SW 1271 (cell line): ENCODE measurements at places on chromosomes 16 and 17.
A peak's percentile ranks its signal among the peaks of the same experiment; 100 is the strongest.

- no peak for DNase-seq
Observed at GRCh38 chr16:17691106-17691898, 220.5 kb upstream of the XYLT1 start.

DNA sequence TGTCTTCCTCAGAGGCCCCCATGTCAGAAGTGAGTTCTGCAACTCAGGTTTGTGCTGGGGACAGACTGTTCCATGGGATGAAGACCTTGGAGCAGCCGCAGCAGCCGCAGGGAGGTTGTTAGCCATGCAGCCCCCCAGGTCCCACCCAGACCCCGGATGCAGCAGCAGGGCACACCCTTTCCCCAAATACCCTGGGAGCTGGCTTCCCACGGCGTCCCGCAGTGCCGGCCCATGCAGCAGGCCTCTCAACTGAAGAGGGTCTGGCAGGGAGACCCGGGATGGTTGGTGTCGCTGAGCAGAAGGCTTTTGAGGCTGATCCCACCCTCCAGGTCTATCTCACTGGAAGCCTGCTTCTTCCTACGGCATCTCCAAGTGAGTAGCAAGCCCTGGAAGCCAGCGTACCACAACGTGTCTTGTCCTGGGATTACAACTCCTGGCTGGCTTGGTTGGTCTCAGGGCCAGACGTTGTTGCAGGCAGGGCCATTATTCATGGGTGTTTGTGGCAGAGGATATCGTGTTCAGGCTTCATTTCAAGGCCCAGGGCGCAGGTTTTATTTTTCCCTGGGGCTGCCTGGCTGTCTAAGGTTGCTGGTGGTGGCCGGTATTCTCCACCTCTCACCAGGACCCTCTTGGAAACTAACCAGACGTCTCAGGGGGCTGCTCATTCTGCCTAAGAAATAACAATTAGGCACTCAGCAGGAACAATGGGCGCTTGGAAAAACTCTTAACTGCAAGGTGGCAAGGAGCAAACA is 223.2 kb downstream of the C16orf95 start:
- DNase-seq: no peak

- DNase-seq: no peak
Observed at GRCh38 chr17:19003543-19004420, 782 bp downstream of the FAM83G start.

GRCh38 chr16:53147500-53148065 is 92.8 kb downstream of the CHD9 start:
- no peak for DNase-seq

DNA sequence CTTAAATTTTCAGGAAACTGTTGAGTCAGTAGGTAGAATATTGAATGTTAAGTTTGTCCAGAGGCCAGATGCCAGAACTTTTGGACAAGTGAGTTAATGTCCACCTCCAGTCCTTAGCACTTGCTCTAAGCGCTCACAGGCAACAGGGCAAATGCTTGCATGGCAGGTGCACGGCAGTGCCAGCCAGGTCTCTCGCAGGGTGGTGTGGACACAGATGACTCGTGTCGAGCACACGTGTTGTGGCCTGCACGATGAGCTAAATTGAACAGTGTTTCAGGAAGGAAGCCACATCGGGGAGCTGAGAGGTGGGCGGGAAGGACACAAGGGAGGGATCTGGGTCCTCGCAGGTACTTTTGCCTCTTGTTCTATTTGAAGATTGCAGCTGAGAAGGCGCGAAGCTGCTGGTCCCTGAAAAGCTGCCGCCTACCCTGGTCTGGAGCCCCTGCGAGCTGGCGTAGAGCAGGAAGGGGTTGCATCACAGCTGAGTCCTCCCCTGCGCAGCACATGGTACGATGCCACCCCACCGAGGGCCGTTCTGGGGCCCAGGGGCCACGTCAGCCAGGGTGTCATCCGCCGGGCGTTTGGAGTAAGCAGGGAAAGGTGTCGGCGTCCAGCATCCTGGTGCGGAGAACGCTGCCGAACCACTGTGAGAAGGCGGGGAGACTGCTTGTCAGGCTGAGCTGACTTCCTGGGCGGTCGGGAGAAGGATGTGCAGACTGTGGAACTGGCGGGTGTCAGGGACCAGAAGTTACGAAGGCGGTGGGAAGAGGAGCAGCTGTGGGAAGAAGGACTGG is 6.3 kb downstream of the RAB40C start:
- DNase-seq: no peak

DNA sequence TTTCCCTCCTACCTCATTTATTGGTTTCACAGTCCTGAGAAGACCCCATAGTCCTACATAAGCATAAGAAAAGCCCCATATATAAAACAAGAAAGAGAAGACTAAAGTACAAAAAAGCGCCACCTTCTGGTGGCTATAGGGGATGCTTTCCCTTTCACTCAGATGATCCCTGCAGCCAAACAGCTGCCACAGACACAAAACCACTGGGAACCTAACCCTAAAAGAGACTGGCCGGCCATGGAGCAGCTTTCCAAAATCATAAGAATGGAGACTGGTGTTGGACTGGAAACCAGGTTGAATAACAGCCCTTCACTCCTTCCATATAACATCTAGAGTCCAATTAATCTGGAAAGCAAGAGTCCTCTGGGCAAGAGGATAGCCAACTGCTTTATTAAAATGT is 11.4 kb downstream of the DYNC1LI2 start:
- DNase-seq: peak; percentile 60

DNA sequence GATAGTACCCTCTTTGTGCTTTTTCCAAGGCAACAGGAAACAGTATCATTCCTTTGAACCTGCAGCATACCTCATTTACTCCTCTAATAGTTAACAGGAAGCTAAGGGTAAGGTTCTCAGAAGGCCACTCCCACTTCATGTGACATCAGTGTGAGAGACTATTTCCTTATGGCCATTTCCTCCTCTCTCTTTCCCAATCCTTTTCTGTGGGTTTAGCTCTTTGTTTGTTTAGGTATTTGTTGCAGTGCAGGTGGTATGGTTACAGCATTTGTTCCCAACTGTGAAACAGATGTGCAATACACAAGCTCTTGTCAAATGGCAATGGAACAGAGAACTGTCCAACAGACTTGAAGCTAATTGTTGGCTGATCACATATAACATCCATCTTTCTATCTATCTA is 14.7 kb downstream of the TMC5 start:
- DNase-seq: no peak

DNA sequence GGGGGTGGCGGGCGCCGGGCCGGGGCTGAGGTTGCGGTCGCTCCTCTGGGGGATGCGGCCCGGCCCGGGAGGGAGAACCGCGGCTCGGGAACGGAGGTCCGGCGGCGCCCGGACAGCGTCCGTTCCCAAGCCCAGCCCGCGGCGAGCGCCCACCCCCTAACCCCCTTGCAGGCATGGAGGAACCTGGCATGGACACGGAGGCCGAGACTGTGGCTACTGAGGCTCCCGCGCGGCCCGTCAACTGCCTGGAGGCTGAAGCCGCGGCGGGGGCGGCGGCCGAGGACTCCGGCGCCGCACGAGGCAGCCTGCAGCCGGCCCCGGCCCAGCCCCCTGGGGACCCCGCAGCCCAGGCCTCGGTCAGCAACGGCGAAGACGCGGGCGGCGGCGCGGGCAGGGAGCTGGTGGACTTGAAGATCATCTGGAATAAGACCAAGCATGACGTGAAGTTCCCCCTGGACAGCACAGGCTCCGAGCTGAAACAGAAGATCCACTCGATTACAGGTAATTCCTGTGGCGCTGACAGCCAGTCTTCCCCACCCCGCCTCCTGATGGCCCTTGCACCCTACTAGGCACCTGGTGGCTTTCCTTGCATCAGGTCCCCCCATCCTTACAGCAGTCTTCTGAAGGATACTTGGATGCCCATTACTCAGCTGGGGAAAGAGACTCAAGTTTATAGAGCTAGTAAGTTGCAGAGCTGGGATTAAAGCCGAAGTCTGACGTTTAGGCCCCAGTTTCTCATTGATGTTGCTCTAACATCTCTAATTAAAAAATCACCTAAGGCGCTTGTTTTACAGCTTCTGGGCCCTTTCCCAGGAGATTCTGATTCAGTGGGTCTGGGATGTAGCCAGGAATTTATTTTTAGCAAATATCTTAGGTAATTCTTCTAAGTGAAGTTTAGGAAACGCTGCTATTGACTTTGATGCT is 514 bp downstream of the UBFD1 start:
- no peak for DNase-seq

DNA sequence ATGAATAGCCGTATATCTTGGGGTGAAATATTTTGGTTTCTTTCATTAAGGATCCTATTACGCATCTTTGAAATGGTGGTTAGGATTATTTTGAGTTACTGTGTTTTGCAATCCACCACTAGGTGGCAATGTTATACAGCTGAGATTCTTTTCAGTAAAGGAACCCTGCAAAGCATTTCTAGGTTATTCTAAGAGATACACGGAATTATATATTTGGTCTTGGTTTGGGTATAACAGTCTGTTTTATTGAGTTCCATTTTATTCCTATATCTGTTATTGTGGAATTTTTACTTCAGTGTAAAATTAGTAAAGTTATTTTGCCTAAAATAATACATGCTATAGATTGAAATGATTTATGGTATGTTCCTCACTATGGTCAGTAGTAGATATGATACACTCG is 62.9 kb upstream of the CPHXL start:
- DNase-seq: no peak

GRCh38 chr17:82752371-82753200 is 721 bp downstream of the TBCD start:
- DNase-seq: no peak

DNA sequence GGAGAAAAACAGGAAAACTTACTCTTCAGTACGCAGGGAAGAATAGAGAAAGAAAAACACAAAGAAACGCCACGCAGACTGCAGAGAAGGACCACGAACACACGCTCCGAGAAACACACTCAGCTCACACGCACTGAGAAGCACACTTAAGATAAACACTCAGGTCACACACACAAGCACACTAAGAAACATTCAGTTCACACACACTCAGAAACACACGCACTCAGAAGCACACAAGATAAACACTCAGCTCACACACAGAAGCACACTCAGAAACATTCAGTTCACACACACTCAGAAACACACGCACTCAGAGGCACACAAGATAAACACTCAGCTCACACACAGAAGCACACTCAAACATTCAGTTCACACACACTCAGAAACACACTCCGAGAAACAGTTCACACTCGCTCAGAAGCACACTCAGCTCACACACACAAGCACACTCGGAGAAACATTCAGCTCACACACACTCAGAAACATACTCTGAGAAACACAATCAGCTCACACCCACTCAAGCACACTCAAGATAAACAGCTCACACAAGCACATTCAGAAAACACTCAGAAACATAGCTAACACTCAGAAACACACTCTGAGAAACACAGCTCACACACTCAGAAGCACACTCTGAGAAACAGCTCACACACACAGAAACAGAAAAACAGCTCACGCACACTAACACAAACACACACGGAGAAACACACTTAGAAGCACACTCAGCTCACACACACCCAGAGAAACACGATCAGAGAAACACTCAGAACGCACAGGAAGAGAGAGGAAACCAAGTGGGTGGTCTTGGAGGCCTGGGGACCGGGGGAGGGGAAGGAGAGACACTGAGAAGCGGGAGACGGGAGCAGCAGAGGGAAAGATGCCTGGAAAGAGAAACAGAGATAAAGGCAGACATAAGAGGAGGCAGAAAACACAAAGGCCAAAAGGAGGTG is 908 bp downstream of the TMEM98 start:
- DNase-seq: no peak

DNA sequence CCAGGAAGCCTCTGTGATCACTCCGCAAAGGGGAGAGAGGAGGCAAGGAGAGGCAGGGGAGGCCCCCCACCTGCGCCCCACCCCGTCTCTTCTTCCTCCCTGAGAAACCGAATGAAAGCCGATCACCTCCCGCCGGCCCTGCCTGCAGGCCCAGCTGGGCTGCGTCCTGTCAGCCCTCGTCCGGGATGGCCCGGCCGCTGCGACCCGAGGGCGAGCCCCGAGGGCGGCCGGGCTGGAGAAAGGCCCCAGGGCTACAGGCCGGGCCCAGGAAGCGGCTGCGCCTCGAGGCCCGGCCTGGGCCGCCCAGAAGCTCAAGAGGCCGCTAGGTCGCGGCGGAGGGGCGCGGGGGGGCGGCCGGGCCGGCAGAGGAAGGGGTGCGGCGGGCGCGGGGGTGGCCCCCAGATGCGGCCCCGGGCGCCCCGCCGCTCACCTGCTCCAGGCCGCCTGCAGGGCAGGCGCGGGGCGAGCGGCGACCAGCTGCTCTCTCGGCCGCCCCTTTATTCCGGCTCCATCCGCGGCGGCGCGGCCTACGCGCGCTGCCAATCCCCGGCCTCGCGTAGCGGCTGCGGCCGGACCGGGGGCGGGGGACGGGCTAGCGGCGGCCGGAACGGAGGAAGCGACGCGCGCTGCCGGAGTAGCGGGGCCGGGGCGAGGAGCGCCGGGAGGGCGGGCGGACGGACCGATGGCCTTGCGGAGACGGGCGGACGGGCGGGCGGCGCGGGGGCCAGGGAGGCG is at the start of gene ZNF319:
TSS of gene ZNF319 (minus strand) at position 702 of the 735 bp plus-strand sequence. CDS start 2,407 bp downstream, outside the sequence.
- no peak for DNase-seq

DNA sequence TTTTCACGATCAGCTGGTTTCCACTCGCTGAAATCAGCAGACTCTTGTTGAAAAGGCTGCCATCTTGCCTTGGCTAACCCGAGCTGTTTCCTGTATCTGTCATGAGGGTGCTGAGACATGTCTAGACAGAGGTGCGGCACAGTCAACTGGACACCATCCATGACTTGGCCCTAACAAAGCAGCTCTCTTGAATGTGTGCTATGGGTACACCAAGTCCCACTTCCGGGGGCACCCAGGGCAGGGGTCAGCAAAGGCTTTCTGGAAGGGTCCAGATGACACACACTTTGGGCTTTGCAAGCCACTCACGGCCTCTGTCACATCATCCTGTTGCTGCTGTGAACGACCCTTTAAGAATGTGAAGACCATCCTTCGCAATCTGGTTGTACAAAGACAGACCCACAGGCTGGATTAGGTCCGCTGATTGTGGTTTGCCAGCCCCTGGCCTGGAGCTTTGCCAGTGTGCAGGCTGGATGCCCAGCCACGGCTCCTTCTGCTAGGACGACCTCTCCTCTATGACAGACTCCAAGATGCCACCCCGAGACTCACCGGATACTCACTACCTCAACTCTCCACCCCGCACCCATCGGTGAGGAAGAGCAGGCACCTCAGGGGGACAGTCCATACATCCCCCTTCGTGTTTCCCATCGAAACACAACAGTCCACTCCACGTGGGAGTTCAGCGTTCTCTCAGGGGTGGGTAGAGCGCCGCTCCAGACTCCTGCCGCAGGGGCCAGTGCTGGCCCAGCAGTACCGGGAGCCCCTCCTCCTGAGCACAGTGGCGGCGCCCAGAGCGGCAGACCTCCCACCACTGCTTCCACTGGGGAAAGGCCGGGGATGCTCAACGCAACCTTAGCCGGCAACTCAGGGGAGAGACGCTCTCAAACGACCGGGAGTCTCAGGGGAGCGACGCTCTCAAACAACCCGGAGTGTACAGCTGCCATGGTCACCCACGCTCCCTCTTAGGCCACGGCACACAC is 123.5 kb downstream of the ANKRD11 start:
- DNase-seq: no peak
